ENCODE measurements at places on chromosomes 16 and 17.
A peak's percentile ranks its signal among the peaks of the same experiment; 100 is the strongest.

DNA sequence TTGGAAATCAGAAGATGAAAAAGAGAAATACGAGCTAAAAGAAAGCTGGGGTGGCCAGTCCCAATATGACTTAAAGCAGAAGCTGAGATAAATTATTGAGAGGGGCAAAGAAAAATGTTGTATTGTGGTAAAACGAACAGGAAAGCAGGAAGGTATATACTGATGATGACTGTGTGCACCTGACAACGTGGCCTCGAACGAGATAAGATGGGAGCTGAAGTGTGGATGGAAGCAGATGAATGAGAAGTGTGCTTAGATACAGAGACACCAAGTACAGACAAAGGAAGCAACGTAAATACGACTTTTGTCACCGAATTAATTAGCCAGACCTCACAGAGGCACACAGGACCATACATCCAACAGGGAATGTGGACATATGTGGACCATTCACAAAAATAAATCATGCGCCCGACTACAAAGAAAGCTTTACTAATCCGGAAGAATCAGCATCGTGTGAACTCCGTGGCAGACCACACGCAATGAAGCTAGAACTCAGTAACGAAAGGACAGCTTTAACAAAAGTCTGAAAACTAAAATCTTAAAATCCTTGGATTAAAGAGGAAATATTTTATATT, 218.7 kb downstream of the RPTOR start:
- no peak for DNase-seq

GRCh38 chr17:18043491-18043890, 4.3 kb downstream of the GID4 start:
- DNase-seq = no peak

- DNase-seq = no peak
Measured at GRCh38 chr16:53168744-53169143, 114.0 kb downstream of the CHD9 start.

- DNase-seq = peak; percentile 75
Measured at GRCh38 chr17:57440522-57441269, 184.4 kb downstream of the MSI2 start.

DNA sequence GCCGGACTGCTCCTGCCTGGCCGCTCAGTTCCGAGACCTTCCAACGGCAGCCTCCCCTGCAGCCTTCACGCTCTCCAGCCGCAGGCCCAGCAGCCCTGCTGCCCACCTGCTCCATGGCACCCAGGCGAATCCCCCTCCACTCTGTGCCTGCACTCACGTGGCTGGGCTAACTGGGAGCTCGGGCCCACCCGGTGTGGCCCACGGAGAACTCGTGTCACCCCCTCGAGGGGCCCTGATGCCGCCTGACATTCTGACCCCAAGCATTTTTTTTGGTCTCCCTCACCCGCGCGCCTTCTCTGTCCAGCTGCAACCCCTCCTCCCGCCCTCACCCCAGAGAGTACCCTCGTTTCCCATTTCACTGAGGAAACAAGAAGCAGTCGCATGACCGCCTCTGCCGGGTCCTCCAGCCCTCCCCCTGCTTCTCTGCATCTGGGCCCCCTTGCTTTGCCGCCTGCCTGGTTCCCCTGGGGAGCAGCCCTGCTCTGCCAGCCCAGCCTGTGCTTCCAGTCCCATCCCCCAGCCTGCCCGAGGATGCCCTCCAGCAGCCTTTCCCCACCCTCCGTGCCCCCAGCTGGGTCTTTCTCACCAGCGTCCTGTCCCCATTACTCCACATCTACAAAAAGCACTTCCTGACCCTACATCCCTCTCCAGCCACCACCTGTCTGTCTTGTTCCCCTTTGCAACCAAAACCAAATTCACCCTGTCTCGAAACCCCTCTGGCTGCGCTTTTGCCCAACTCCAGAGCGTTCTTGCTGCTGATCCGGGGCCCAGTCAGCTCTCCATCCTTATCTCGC, 146.4 kb upstream of the CHMP6 start:
- DNase-seq = no peak

GRCh38 chr17:35849469-35850348, 19.0 kb downstream of the HEATR9 start:
- DNase-seq = peak; percentile 50

GRCh38 chr17:50052241-50052796, 3.6 kb upstream of the ITGA3 start:
- no peak for DNase-seq

- no peak for DNase-seq
Measured at GRCh38 chr17:30790279-30790678, 34.2 kb downstream of the CRLF3 start.

- no peak for DNase-seq
Measured at GRCh38 chr16:54191592-54191991, 95.0 kb downstream of the IRX3 start.

Data from Caki2 (cell line).